ENCODE measurements at places on chromosomes 3 and 15. TPM values are rescaled to one million over a fixed set of nuclear protein-coding genes. Genes with fewer than 3 reads are reported as not detected.

Gene ARHGEF26
- 4.4 TPM for total RNA-seq

Gene CRYGS
- 3.7 TPM for total RNA-seq

Gene ACAN
- total RNA-seq: 0.05 TPM

Gene MGLL
- total RNA-seq: 10.3 TPM

Gene CCR5
- not detected for total RNA-seq

Gene CCPG1
- 30.8 TPM for total RNA-seq

Gene NOX5
- total RNA-seq: not detected
